ENCODE measurements at places on chromosomes 3 and 15.

GRCh38 chr3:37479981-37480380 is 305.6 kb upstream of the LRRFIP2 start:
- no peak for DNase-seq

- no peak for DNase-seq
Measured at GRCh38 chr3:68936856-68937255, 4.5 kb upstream of the TAFA4 start.

DNA sequence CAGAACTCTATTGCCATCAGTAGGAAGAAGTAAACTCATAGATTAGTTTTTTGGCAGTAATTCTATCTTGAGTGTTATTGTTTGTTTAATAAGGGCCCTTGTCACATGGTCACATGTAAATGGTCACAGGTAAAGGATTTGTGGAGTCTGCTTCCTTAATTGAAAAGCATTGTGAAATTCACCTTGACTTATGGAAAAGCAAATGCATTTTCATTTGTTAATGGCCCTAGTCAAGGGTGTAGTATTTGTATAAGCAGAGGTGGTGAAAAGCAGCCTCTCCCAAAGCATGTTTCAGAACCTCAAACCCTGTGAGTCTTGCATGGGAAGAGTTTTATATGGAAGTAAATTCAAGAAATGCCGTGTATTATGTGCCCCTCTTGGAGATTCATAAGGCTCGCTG is 197.5 kb upstream of the NR2E3 start:
- DNase-seq: no peak

DNA sequence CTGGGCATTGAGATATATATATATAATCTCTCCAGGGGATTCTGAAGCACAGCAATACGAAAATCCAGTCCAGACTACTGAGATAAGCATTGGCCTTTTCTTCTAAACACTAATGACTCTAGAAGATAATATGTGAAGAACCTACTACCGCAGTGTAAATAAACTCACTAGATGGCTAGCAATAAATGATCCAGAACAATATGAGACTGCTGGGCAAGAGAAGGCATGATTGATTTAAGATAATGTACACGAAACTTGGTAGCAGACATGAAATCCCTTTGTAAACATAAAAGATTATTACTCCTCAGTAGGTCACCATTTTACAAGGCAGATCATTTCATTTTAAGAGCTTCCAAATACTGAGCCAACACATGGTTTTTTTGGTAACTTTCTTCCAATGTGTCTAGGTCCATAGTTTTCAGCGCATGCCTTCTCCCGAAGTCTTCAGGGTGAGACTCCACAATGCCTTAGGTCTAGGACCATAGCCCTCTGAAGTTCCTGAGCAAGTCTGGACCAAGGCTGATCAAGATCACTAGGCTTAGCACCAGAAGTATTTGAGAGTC is 193.2 kb downstream of the LRRN1 start:
- DNase-seq: no peak

DNA sequence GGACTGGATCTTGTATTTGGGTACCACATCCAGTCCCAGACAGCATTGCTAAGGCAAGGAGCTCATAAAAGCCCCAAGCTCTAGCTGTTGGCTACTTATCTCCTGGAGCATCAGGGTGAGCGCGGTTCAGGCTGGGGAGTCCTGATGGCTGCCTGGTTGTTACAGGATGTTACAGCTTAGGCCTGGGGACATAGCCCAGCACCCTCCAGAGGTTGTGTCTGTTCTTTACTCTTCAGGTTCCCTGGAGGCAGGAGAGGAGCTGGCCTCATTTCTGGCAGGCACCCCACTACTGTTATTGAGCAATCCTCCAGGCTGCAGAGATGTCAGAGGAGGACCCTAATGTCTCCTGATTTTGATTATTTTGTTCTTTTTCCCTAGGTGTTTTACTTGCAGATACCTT is 26.6 kb downstream of the APBA2 start:
- DNase-seq: no peak
